Activated CD8-positive, alpha-beta memory T cell treated with anti-CD3 and anti-CD28 coated beads for 24 hours (primary cell): ENCODE measurements at places on chromosomes 11 and 22.

DNA sequence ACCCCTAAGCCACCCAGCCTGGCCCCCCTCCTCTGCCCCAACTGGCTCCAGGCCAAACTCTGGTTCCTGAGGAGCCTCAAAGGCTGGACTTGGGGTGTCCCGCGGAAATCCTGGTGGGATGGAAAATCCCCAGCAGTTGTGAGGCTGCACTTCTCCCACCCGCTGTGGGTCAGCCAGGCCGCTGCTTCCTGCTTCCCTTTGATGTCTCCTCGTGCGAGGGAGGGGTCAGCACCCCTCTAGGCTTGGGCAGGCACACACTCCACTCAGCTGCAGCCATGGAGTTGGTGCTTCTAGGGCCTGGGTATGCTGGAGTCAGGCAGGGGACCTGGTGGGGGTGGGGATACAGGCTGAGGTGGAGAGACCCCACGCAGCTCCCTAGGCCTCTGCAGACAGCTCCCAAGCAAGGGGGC, 12.0 kb downstream of the KCNQ1OT1 start:
- no peak for DNase-seq

GRCh38 chr22:46116491-46116958, 33.8 kb upstream of the PPARA start:
- peak; percentile 93 for DNase-seq

DNA sequence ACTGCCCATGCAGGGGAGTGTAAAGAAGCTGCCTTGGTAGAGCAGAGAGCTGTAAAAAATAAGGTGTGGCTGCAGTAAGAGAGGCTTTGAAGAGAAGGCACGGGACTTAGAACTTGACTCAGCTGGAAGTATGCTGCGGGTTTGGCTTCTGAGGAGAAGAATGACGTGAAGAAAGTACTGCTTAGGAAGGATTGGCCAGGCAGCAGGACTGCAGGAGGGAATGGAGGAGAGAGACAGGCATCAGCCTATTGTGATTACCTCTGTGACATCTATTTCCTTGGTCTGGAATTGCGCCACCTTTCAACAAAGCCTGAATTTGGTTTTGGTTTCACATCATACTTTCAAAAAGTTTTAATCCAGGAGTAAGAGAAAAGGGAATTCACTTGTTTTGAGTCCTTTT, 22.5 kb downstream of the PRRG4 start:
- DNase-seq = no peak

DNA sequence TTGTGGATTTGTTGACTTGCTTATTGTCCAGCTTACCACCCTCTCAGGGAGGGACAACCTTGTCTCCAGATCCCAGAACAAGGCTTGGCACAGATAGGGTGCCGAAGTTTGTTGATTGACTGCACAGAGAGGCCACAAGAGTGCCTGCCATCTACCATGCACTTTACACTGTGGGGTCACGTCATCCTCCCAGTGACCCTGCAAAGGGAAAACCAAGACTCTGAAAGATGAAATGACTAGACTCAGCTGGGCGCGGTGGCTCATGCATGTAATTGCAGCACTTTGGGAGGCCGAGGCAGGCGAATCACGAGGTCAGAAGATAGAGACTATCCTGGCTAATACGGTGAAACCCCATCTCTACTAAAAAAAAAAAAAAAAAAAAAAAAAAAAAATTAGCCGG, 4.6 kb upstream of the LTBP3 start:
- DNase-seq = no peak

GRCh38 chr22:50694766-50695420, 22.3 kb downstream of the SHANK3 start:
- no peak for DNase-seq

DNA sequence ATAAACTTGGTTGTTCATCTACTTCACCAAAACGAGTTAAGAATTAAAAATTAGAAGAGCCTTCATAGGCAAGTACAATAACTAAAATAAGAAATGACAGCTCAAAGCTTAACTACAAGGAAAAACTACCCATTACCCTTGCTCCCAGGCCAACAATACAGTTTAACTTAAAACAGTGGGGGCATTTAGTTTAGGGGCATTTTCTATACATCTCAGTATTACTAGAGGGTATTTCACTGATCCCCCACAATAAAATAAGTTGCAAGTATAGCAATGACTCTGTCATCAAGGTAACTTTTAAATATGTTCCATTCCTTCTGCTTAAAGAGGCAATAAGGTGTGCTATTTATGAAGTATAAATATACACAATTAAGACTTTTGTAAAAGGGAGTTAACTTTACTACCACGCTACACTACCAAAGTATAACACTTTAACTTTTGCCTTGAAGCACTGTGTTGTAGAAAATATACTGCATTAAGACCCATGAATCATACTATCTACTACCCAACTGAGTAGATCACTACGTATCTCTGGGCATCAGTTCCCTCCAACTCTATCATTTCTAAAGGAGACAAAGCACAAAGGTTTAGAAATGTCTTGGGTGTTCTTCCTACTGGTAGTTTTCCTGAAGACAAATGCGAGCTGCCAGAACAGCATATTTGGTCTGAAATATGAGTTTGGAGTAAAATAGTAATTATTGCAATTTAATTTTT, 29.8 kb downstream of the CHORDC1 start:
- DNase-seq = no peak

DNA sequence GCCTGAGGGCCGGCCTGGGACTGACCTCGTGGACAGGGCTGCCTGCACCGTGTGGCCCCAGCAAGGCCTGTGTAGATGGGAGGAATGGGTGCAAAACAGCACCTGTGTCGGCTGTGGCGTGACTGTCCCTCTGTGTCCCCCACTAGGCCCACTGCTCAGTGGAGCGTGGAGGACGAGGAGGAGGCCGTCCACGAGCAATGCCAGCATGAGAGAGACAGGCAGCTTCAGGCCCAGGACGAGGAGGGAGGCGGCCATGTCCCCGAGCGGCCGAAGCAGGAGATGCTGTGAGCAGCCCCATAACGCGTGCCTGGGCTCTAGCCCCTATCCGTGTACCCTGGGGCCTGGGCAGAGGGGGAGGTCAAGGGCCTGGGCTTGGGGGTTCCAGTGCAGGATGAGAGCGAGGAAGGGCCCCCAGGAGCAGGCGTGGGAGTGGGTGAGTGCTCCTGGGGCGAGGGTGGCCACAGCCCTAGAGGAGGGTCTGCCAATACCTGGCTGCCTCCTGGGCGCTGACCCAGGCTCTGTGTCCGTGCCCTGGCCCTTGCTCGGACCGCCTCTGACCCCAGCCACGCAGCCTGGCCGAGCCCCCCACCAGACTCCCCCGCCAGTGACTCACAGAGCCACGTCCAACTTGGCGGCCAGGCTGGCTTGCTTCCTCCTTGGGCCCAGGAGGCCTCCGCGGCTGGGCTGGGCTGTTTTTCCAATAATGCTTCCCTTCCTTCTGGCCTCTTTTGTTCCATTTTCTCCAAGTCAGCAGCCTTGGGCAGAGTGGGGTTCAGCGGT, 11.6 kb downstream of the PRR33 start:
- DNase-seq = peak; percentile 60

DNA sequence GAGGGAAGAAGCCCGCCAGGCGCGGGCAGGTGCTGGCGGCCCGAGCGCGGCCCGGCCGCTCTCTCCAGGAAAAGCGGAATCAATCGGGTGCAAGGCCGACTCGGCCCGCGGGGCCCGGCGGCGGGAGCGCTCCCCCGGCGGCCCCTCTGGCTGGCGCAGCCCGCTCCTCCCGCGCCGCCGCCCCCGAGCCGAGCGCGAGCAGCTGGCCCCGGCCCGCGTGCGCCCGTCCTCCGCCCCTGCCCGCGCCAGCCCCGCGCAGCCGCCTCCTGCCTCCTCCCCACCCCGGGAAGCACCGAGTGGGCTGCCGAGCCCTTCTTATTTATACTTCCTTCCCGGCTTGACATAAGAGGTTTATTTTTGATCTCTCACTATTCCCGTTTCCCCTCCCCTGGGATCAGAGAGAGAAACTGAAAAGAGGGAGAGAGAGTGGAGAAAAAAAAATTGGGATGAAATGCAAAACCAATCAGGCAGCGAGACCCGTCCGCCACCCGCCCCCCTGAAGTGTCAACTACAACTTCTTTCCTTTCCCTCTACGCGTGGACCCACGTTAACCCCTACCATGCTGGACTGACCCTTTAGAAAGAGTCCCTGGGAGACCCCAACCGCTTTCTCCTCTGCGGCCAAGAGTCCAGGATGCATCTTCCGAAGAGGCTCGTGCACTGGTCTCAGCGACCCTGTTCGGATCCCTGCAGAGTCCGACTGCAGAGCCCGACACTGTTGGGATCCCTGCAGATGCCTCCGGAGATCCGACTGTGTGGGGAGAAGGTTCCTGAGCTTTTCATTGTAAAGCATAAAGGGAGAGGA, at the start of gene ADAMTS8:
TSS of gene ADAMTS8 (minus strand) at position 294 of the 804 bp plus-strand sequence. CDS start 323 bp downstream, outside the sequence.
- no peak for DNase-seq

DNA sequence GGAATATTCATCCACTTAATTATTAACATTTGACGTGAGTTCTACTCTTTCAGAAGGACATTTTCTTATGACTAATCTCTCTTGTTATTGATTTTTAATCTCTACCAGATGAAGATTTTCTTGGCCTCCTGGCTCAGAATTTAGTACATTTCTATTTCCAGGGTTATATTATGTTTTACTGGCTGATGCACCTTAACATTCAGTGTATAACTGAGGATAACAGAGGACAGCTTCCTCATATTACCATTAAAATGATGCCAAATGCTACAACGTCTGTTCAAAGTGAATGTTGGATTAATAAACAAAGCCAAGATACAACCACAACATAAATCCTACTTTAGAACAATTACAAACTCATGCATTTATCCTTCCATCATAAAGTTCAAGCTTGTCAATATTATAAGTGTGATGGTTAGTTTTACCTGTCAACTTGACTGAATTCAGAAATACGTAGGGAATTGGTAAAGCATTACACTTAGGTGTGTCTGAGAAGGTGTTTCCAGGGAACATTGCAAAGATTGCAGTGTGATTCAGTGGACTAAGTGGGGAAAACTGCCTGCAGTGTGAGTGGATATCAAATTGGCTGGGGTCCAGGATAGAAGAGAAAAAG, 485.2 kb downstream of the LRRC4C start:
- no peak for DNase-seq

DNA sequence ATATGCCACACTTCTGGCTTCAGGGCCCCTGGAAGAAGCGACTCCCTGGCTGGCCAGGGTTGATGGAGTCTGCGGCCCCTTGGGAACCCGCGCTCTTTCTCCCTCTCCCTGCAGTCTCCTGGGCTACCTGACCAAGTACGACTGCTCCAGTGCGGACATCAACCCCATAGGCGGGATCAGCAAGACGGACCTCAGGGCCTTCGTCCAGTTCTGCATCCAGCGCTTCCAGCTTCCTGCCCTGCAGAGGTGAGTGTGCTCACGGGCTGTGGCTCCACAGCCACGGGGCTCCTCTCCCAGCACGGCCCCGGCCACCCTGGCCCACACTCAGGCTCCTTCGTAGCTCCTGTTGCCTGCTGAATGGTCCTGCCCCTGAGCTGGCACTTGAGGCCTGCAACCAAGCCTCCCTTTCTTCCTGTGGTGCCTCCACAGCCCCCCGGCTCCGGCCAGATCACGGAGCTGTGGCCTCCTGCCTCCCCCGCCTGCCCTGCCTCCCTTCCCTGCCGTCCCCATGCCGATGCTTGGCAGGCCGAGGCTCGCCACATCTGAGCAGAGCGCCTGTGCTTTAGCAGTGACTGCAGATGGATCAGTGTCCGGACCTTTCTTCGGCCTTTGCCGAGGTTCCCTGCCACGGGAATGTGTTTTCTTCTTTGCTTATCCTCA, 36.2 kb upstream of the KRTAP5-7 start:
- peak; percentile 43 for DNase-seq

- no peak for DNase-seq
These were observed 4.9 kb upstream of the CCDC34 start for GRCh38 chr11:27367881-27368280.

GRCh38 chr11:85044911-85045310, 582.2 kb downstream of the DLG2 start:
- DNase-seq = no peak

DNA sequence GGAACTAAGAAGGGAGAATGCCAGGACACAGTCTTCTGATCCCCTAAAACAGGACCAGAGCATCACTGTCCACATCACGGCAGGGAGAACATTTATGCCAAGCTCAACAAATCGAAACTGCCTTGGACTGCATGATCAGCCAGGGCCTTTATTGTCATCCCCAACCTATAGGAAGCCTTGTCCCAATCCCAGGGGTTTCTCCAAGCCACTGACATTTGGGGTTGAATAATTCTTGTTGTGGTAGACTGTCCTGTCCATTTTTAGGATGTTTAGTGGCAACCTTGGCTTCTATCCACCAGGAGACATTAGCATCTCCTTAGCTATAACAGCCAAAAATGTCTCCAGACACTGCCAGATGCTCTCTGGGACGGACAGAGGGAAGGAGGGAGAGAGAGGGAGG, 37.1 kb downstream of the RPL27A start:
- DNase-seq = no peak

GRCh38 chr11:129322941-129323340, 52.7 kb upstream of the BARX2 start:
- no peak for DNase-seq

DNA sequence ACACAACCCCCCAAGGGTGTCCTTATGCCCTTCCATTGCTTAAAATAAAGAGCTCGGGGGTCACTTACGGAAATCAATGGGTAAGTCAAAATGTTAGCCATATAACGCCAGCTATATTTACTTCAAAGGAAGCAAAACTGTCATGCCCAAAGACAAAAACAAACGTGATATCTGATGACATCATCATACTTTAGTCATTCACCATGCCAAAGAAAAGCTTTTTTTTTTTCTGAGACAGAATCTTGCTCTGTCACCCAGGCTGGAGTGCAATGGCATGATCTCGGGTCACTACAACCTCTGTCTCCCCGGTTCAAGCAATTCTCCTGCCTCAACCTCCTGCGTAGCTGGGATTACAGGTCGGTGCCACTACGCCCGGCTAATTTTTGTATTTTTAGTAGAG, 47.7 kb upstream of the SC5D start:
- DNase-seq = no peak

- no peak for DNase-seq
These were observed 8.2 kb upstream of the DPF2 start for GRCh38 chr11:65325435-65325834.

- no peak for DNase-seq
These were observed 29.0 kb upstream of the PHLDA2 start for GRCh38 chr11:2958251-2958650.

- no peak for DNase-seq
These were observed 3.1 kb upstream of the MMP8 start for GRCh38 chr11:102727890-102728289.

GRCh38 chr11:109390752-109391151, 31.2 kb upstream of the C11orf87 start:
- DNase-seq = no peak

DNA sequence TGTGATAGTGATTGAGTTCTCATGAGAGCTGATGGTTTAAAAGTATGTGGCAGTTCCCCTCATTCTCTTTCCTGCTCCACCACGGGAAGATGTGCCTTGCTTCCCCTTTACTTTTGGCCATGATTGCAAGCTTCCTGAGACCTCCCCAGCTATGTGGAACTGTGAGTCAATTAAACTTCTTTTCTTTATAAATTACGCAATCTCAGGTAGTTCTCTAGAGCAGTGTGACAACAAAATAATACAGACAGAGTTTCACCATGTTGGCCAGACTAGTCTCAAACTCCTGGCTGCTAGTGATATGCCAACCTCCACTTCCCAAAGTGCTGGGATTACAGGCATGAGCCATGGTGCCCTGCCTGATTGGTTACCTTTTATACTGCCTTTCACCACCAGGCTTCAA, 755.2 kb downstream of the METTL15 start:
- no peak for DNase-seq
